ENCODE measurements at places on chromosomes 7 and 10.

DNA sequence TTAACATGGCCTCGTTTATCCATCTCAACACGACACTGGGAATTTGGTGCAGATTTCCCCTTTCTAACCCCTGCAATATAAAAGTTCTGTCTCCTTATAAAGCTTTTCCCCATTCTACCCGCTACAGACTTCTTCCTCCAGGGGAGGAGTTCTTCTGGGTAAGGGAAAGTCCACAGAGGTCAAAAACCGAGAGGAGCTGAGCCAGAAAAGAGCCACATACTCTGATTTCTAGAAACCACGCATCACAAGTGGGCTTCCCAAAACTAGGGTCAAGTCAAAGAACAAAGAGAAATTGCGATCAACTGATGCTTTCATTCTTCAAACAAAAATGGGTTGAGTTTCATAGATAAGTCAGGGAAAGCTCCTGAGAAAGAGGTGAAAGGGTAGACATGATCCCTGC, 6.8 kb downstream of the IL6 start:
- DNase-seq, result no peak

DNA sequence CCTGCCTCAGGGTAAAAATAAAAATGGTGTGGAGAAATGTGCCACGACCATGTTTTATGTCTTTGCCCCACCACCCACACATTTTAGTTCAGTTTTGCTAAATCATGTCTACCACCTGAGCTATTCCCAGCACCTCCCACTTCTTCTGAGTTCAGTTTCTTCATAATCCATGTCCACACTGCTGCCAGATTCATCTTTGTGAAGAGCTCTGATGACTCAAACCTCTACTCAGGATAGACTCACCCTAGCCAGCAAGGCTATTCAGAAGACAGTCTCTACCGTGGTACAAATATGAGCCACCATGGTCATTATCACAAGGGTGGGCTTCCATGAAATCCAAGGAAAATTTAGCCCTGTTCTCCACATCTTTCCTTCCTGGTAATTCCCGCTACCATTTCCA, 231.1 kb upstream of the PRKCQ start:
- no peak for DNase-seq

DNA sequence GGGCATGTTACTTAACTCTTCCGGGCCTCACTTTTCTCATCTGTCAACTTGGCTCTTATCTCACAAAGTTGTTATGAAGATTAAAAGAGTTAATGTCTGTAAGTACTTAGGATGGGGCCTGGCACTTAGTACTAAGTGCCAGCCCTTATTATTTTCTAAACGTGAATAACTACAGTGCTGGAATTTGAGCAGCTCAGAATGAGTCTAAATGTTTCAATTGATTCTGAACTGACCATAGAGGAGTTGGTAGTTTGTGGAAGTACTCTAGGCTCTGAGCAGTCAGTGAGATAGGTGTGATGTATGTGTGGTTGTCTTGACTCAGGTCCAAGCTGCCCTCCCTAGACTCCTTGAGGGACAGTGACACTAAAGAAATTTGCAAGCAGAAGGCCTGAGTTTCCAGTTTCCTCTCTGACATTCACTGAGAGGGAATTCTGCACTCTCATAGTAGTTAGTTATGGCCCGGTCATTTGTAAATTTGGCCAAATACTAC, 18.5 kb upstream of the JAZF1 start:
- no peak for DNase-seq

DNA sequence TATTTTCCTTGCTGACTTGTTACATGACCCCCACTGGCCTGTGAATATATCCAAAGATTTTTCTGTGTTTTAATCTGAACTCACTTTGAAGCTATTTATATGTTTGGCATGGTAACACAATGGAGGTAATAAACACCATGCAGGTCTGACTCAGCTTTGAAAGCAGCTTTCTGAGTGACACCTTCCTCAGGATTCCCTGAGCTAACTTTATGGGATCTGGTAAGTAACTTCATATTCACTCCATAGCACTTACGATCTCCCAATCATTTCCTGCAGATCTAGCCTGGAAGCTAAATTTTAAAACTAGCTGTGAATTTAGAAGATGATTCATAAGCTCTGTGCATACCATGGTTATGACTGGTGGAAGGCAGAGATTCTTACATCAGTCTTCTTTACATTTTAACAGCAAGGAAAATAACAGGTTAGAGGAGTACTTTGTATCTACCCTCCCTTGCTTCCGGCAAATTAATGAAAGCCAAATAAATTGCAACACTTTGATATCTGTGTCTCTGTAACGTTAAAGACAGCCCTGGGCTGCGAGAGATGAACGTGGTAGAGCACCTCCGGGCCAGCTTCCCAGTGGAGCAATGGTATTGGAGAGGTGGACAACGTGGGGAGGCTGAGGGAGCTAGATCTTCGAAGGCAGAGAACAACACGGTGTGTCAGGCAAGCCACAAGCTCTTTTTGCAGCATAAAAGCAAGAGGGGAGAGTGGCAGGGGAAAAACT, 170.2 kb upstream of the KLF14 start:
- DNase-seq, result no peak
